NB4 (cell line): ENCODE measurements at places on chromosomes 5 and 9.

DNA sequence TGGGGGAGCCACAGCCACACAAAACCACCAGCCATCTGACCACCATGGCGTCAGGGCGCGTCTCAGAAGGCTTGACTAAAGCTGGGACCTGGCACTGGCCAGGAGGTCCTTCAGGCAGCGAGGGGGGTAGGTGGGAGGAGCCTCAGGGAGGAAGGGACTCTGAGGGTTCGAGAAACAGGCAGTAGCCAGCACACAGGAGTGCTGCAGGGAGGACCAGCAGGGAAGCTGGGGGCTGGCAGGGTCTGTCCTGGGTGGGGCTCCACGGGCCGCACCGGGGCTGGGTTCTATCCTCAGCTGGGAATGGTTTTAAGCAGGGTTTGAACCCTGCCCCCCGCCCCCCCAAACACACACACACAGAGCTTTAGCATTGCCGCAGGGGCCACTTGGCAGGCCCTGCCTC is 7.4 kb downstream of the FAM163B start:
- DNase-seq, result no peak

- no peak for DNase-seq
Observed at GRCh38 chr9:91170951-91171350, 190.8 kb downstream of the AUH start.

- DNase-seq, result peak; percentile 11
Observed at GRCh38 chr5:13278148-13278547, 666.3 kb downstream of the DNAH5 start.

DNA sequence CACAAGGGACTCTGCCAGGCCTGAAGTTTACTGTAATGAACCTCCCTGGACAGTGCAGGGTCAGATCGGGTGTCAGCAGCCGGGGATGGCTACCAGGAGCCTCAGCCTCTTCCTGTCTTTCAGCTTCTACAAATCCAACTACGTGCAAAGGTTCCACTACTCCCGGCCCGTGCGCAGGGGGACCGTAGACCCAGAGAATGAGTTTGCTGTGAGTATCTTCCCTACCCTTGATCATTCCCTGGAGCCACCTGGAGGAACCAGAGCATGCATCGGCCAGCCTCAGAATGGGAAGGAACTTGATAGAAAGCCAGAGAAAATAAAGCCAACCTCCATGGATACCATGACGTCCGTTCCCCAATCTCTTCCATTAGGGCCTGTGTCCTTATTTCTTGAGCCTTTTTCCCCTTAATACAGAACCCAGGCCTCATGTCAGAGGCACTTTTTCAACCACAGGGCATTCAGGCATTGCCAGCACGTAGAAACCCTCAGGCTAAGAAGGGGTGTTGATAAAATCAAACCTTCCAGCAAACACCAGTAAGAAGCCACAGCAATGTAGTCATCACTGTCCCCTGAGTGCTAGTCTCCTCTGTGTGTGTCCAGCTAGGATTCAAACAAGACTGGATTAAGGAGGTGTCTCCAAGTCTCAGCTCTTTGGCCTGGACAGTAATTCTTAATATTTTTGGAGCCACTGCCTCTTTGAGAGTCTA is 49.0 kb upstream of the FOXI1 start:
- DNase-seq, result no peak

DNA sequence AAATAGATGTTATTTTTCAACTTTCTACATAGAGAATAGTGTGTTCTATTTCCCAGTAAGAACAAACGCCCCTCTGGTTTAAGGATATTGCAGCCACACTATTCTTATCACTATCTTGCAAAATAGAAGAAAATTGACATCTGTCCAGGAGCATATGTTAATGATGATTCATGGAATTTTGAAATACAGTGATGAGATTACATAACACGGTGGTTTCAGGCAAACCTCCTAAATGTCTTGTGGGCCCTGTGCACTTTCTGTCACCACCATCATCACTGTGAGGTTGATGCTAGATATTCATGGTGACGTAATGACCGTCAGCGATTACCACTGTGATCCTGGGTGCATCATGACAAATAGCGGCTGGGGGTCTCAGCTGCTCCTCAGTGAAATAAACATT is 48.1 kb downstream of the CFAP90 start:
- DNase-seq, result peak; percentile 91

DNA sequence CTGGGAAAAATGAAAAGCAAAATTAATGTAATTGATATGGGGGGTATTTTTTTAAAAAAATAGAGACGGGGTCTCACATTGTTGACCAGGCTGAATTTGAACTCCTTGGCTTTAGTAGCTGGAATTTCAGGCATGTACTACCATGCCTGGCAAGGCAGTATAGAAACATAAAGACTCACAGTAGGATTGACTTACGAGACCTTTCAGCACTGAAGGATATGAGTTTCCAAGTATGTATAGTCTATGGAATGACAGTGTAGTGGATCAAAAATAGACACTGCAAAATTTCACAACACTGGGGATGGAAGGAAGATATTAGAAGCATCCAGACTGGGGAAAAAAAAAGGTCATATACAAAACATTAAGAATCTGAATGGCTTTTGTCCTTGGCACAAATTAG is 6.8 kb downstream of the DCP2 start:
- no peak for DNase-seq

- no peak for DNase-seq
Observed at GRCh38 chr5:5794118-5794560, 371.7 kb downstream of the ICE1 start.

- DNase-seq, result peak; percentile 50
Observed at GRCh38 chr9:3074247-3074646, 230.4 kb upstream of the PUM3 start.

- peak; percentile 48 for DNase-seq
Observed at GRCh38 chr5:87074934-87075541, 192.6 kb upstream of the RASA1 start.

GRCh38 chr5:157215514-157216167 is 35.0 kb downstream of the ITK start:
- no peak for DNase-seq

- DNase-seq, result peak; percentile 74
Observed at GRCh38 chr9:113682297-113682771, 193.8 kb upstream of the ZNF618 start.
